CD4-positive, alpha-beta memory T cell (primary cell): ENCODE measurements at places on chromosomes 4 and X.

GRCh38 chrX:6151971-6152370 lies 76.7 kb downstream of the NLGN4X start:
- DNase-seq: no peak

- no peak for DNase-seq
Measured at GRCh38 chr4:169245061-169245460, 25.7 kb downstream of the SH3RF1 start.

- no peak for DNase-seq
Measured at GRCh38 chr4:80918004-80918403, 112.5 kb upstream of the BMP3 start.

- no peak for DNase-seq
Measured at GRCh38 chrX:39764441-39764914, 333.3 kb downstream of the BCOR start.

DNA sequence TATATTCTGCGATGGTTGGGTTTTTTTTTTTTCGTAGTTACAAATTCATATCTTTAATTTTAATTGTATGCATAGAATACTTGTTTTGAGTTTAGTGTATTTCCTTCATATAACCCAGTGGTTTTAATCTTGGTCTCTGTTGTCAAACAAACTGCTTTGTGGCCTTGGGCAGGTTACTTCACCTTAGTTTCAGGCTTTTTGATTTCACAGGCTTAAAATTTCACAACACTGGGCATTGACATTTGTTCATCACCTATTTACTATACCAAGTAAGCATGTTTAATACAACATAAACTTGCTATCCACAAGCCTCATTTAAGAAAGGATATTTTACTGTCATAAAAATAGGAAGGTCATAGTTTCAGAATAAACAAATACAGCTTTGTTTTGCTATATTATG lies 14.7 kb downstream of the RAPGEF2 start:
- no peak for DNase-seq

DNA sequence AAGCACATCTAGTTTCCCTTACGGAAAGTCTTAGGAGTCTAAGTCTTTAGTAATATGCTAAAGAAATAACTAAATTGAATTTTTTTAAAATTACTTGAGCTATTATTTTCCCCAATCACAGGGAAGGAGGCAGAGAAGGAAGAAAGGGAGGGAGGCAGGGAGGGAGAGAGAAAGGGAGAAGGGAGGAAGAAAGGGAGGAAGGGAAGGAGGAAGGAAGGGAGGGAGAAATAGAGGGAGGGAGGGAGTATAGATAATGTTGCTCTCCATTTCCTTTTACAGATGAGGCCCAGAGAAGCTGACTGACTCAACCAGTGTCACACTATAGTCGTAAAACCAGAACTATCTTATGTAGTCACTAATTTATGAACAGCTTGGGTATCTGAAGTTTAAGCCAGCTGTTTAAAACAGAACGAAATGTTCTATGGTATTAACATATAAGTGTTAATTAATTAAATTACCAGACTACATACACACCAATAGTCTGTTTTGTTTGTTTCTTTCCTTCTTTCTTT lies 14.6 kb downstream of the SH3RF1 start:
- DNase-seq: no peak

GRCh38 chrX:113075521-113075920 lies 234.9 kb upstream of the AMOT start:
- DNase-seq: no peak

DNA sequence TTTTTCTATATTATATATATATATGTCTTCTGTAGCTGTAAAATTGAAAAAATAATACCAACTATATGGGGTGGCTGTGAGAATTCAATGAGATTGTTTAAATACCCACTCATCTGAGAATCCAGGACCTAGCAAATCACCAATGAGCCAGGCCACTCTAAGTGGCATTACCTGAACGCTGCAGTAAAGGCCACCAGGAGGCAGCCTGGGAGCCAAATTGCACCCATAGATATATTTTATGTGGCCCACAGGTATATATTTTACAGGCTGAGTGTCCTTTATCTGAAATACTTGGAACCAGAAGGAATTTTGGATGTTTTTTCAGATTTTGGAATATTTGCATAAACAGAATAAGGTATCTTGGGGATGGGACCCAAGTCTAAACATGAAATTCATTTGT lies 58.2 kb upstream of the C4orf50 start:
- no peak for DNase-seq

DNA sequence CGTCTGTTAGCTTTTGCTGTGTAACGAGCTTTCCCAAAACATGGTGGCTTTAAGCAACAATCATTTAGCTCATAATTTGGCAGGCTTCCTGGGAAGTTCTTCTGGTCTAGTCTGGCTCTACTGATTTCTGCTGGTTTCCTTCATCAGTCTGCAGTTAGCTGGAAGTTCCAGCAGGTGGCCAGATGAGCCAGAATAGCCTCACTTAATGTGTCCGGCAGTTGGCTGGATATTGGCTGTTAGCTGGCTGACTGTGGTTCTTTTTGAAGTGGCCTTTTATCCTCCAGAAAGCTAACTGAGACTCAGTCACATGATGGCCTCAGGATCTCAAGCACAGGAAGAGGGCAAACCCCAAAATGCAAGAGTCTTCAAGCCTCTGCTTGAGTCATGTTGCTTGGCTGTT lies 34.9 kb downstream of the FTHL17 start:
- DNase-seq: no peak

- DNase-seq: no peak
Measured at GRCh38 chr4:88747351-88747750, 49.7 kb upstream of the NAP1L5 start.

DNA sequence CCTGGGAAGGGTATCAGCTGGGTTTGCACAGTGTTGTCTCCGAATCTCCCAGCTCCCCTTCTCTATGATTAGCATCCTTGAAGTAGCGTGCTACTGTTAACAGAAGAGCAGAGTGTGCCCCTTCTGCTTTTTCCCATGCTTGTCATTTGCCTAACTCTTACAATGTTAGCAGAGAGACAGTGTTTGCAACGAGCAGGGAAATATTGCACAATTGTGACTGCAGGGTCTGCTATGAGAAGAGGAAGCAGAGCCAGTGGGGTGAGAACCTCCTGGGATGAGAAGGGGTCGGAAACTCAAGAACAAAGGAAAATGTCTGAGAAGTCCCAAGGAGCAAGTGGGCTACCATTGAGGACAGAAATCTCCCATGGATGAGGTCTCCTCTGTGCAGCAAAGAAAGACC lies 7.8 kb upstream of the CHRNA9 start:
- no peak for DNase-seq

DNA sequence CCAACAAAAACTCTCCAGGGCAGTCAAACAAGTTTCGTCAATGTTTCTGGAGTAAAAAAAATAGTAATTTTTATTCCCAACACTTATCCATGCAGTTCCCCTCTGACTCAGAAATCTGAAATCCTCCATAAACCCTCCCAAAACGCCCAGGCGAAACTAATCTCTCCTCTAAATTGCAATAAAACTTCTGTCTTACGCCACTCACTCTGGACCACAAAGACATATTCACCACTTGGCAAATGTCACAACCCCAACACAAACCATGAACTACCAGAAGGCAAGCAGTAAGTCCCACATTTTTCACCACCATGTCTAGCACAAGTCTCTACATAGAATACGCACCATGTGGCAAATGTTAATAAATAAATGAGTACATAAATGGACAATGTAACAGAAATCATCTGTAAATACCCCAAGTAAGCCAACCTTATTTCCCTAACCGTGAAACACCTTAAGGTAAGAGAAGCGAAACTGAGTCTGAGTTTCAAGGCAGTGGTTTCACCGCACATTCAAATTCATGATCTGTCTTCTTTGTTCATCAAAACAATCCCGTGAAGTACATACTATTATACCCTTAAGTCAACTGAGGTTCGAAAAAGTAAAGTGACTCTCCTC lies 1.6 kb downstream of the PAPSS1 start:
- no peak for DNase-seq

DNA sequence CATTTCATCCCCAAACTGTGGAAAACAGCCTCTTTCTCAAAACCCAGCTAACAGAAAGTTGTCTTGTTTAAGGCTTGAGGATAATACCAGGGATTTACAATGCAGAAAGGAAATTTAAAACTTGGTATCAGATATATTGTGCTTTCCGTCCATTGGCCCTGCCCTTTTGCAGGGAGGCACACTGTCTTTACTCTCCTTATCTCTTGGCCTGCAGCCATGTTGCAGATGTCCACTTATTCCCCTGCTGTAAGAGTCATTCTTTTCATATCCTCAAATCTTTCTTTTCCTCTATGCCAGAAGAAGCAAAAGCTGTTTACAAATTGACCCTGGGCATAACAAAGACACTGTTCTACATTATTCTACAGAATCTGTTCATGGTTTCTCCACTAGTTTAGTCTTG lies 75.6 kb upstream of the DYNLT3 start:
- no peak for DNase-seq

DNA sequence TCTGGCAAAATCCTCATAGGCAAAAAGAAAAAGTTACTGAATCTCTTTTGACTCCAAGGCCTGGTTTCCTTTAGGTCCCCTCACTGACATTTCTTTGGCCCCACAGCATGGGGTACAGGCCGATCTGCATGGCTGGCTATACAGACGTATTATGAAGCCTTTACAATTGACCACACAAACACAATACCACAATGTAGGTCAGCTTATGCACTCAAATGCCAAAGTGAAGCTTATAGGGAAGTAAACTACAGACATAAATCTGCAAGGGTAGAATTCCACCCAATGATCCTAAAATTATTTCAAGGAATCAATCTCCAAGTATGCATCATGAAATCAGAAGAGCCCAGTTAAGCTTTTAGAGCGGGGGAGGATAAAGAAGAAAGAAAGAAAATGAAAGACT lies 20.7 kb downstream of the STX18 start:
- no peak for DNase-seq

DNA sequence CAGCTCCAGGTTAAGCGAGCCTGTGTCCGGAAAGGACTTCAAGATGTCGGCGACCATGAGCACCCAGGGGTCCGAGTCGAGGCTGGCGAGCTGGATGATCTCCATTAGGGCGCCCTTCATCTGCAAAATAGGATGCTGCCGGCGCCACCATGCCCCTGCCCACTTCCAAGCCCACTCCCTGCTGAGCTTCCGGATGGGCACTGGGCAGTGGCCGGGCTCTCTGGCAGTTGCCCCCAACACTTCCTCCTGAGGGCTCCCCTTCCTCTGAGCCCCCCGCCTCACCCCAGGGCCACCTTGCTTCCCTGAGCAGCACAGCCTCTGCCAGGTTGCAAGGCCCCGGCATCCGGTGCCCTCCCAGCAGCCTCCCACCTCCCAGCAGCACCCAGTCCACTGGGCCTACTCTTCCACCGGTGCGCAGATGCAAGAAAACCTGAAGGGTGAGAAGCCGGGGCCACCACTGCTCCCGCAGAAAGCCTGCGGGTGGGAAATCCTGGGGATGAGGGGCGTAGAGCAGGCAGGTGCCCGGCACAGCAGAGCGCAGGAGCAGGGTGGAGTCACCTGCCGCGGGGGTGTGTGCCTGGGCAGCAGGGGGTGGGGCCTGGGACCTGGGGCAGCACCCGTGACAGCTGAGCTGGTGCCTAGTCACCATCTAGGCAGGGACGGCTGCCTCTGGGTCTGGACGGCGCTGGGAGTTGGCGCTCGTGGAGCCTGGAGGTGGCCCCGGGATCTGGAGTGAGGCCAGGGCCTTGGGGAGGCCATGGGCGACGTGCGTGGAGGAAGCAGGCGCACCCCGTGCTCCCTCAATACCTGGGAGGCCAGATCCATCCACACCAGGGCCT lies 17.0 kb downstream of the NELFA start:
- DNase-seq: no peak

DNA sequence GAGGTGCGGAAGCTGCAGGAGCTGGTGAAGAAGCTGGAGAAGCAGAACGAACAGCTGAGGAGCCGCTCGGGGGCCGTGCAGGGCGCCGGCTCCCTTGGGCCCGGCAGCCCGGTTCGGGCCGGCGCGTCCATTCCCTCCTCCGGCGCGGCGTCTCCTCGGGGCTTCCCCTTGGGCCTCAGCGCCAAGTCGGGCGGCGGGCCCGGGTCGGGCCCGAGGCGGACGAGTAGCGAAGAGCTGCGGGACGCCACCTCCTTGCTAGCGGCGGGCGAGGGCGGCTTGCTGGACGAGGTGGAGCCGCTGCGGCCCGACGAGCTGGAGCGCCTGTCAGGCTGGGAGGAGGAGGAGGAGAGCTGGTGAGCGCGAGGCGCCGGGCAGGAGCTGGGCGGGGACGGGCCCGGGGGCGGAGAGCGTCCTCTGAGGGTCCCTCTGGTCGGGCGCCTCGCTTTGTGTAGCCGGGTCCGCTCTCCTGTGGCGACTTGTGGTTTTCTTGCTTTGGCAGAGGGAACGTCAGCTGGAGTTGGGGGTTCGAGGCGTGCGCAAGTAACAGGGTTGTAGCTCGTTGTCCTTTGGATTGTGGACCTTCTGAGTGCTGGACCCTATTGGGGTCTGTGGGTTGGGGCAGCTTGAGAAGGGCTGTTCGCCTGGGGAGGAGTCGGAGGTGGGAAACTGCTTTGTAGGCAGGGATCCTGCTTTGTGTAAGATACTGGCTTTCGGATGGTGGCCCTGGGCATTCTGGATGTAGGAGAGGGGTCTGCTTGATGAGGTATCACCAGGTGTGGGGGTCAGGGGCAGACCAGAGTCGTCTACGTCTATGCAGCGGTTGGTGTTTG lies 662 bp downstream of the SLAIN2 start:
- DNase-seq: peak; percentile 8

DNA sequence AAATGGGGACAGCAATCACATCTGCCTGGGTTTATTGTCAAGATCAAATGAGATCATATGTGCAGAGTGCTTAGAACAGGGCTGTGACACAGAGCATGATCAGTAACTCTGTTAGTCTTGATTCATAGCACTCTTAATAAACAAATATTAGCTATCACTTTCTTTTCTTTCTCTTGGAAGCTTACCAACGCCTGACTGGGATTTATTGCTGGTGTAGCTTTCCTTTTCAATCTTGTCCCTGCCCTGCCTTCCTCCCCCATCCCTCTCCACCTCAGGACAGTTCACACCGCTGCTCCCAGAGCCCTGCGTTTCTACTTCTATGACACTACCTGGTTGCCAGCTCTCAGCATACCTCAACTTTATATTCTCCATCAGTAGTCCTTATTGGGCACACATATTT lies 120.7 kb downstream of the LDB2 start:
- DNase-seq: no peak

- DNase-seq: no peak
Measured at GRCh38 chr4:80155316-80155982, 41.9 kb upstream of the PRDM8 start.

- no peak for DNase-seq
Measured at GRCh38 chrX:15475486-15475885, 17.6 kb downstream of the PIR start.

DNA sequence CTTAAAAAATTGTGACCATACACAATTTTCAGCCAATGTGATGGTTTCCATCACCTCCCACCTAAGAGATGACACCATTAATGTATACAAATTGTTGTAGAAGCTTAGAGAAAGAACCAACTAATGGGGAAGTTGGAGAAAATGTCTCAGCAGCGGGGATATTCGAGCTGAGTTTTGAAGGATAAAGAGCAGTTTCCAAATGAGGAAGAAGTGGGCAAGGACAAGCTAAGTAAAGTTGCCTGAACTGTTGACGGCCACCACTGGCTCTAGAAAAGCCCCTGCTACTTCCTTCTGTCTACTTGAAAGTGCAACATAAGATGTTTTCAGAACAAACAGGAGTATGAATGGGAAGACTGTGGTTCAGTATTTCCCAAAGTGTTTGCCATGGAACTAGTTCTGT lies 92.0 kb downstream of the CHRNA9 start:
- DNase-seq: no peak
